ENCODE measurements at places on chromosomes 3 and 15. TPM values are rescaled to one million over a fixed set of nuclear protein-coding genes. Genes with fewer than 3 reads are reported as not detected.

GRCh38 chr15:41671656-41672648 lies 11.7 kb downstream of the MGA start:
- DNase-seq: no peak

GRCh38 chr3:107598926-107599771 lies 76.4 kb downstream of the BBX start:
- no peak for DNase-seq

RASL12 gene
- total RNA-seq: 20.3 TPM

PLSCR5 gene
- total RNA-seq: not detected

DNA sequence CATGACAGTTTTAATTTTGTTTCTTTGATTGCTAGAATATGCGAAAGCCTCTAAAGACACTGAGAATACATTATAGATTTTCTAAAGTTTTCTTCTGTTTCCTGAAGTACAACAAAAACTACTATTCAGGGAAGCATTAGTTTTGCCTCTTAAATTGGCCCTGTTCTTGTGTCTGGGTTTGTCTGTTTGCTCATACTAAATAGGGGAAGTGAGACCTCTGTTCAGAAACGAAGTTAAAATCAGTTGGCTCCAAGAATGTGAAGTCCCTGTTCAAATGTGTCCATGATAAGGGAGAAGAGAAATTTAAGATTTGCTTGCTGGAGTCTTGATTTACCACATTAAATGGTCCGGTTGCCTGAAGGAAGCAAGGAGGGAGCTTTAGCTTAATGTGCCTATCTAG lies 327.3 kb upstream of the GBE1 start:
- DNase-seq: no peak

DNA sequence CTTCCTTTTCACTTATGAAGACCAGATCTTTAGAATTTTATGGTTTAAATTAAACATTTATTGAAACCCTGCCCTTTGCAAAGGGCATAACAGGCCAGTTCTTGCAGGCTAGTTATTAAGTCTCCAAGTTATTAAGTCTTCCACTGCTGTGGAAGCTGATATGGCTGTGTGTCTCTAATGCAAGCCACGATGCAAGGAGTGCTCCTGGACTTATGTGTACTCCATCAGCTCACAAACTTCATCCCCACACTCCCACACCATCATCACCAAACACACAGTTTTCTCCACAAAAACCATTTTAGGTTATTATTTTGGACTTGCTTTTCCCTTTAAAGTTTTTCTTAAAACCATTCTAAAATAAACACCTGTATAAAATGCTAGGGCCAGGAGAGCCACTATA lies 62.4 kb downstream of the ZIC4 start:
- no peak for DNase-seq

- DNase-seq: no peak
Observed at GRCh38 chr3:191982481-191982880, 521.5 kb downstream of the PYDC2 start.

TNFAIP8L3 gene
- 2.5 TPM for total RNA-seq

GOLGA6L10 gene
- total RNA-seq: 2.6 TPM

GRCh38 chr15:64857421-64857820 lies 15.7 kb downstream of the PLEKHO2 start:
- no peak for DNase-seq

DNA sequence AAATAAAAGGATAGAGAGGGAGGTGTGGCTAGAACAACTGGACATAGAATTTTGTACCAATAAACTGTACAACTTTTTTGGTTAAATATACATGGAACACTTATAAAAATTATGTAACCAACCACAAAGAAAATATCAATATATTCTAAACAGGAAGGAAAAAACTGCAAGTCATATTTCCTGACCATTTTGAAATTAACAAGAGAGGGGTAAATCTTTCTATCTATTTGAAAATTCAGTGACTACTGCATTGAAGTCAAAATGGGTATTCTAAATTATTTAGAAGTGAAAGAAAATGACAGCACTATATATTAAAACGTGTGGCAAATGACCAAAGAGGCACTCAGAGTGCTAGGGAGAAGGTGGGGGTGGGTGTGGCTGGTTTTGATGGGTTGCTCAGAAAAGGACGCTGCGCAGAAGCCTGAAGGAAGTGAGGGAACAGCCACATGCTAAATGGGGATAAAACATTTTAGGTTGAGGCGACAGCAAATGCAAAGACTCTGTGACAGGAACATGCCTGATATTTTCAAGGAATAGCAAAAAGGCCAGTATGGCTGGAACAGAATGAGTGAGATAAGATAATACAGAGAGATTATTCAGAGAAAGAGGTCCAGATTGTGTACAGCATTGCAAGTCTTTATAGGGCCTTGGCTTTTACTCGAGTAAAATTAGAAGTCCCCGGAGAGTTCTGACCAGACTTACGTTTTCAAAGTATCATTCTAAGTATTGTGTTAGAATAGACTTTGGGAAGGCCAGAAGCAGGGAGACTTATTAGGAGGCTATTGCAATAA lies 41.1 kb downstream of the ERICH6 start:
- no peak for DNase-seq

GRCh38 chr15:31487811-31488436 lies 161.3 kb downstream of the KLF13 start:
- DNase-seq: no peak

DNA sequence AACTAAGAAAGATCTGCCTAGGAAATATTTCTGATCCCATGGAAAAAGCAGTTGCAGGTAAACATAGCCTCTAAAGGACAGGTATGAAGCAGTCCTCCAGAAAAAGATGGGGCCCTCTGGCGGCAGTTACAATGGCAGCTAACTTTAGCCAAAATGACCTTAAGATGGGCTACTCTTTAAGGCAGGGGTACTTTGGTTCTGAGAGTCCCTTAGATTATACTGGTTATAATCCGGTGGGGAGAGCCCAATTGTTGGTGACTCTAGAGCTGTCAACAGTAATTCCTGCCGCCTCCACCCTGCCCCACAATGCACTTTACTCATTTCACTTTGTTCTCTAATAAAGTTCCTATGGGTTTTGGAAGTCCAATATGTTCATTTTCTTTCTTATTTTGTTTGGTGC lies 412.8 kb upstream of the WNT5A start:
- no peak for DNase-seq

- no peak for DNase-seq
Observed at GRCh38 chr3:53921296-53921695, 29.6 kb upstream of the SELENOK start.

DNA sequence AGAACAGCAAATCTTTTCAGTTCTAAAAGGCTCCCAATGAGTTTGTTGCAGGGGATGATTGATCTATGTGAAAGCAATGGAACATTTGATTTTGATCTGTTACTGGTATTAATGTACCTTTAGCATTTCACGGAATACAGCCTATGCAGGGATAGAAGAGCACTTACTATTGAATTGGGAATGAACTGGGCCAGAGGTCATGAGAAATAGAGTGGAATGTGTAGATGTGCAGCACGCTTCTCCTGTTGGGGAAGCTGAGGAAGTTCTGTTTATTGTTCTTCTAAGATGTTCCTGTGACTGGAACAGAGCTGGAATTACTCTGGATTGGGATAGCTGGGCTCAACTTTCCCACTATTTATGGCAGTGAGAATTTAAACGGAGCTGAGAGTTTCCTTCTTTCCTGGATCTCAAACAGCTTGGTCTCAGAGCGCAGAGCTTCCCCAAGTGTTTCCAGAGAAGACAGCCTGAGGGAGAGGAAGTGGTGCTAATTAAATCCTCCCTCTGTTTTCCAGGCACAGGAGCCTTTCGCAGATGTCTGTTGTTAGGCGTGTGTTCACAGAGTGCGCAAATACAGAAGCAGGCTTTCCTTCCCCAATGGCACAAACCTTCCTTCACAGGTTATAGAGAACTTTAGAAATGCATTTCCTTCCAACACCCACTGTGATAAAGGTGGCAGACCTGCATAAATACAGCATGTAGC lies 32.5 kb downstream of the TPRG1 start:
- no peak for DNase-seq

DNA sequence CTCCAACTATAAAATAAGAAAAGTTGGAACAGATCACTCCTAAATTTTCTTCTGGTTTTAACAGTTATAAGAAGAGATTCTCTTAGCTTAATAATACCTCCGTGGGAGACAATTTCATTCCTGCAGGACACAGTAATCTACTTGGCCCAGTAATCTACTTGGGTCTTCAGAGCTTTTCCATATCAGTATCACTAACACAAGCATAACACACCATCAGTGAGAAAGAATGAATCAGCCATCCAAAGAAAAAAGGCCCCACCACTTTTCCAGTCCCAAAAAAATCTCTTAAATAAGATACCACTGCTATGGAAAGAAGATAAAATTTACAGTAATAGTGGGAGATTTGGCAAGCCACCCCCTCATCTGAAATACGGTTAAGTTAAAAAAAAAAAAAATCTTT lies 20.2 kb downstream of the SIN3A start:
- no peak for DNase-seq

GMNC gene
- total RNA-seq: not detected

- no peak for DNase-seq
Observed at GRCh38 chr3:155034786-155035185, 45.3 kb upstream of the MME start.

DNA sequence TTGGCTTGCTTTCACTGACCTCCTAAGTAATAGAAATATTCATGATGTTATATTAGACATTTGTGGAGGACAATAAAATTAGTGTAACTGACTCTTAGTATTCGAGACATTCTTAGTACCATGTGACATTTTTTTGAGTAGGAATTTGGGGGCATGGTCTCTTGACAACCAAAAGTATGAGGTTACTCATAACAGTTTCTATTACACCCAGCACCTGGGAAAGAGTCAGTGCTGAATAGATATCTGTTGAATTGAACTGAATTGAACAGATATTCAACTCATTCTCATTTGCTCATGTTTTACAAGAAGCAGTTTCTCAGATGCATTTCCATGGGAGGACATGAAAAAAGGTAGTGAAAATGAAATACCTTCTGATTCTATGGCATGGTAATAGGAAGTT lies 84.4 kb downstream of the CMSS1 start:
- no peak for DNase-seq

- no peak for DNase-seq
Observed at GRCh38 chr3:151268267-151269235, 9.8 kb downstream of the P2RY14 start.

GRCh38 chr3:123353227-123353849 lies 95.6 kb downstream of the ADCY5 start:
- no peak for DNase-seq

DNA sequence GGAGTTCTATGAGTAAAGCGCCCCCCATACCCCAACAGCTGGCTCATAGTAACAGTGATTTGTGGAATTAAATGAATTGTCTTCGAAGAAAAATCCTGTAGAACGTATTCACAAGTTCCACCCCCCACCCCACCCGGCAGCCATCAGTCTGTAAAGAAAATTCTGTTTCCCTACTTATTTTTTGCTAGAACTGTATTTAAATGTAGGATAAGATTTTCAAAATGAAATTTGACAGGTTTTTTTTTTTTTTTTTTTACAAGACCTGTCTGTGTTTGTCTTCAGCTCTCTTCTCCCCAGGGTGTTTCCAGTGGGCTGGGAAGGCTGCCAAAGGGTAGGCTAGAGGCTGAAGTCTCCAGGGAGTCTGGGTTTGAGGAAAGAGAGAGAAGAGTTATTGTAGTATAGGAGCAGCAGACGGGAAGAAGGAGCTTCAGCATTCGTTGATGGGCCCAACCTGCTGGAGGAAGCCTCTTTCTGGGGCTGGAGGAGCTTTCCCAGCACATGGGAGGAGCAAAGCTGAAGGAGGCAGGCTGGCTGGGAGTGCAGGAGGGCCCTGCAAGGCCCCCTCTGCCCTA lies 130.6 kb upstream of the SEMA6D start:
- no peak for DNase-seq

CCR8 gene
- total RNA-seq: not detected

ZMAT3 gene
- 19.5 TPM for total RNA-seq

- DNase-seq: no peak
Observed at GRCh38 chr3:124631727-124632126, 98.5 kb upstream of the UMPS start.

CHRFAM7A gene
- 3.3 TPM for total RNA-seq

- DNase-seq: no peak
Observed at GRCh38 chr3:183244981-183245476, 8.0 kb upstream of the B3GNT5 start.

DNA sequence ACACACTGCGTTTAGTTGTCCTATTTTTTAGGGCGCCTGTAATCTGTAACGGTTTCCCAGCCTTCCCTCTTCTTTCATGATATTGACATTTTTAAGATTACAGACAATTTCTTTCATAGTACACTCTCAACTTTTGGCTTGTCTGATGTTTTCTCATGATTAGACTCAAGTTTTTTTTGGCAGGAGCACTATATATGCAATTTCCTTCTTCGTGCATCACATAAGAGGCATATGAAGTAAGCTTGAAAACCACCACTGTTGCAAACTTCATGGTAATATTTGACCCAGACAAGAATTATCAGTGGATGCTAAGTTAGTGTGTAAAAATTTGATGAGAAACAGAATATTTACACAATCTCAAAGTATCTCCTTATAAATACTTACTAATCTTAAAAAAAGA lies 119.2 kb upstream of the CMC1 start:
- no peak for DNase-seq

ZNF501 gene
- 9.1 TPM for total RNA-seq

DNA sequence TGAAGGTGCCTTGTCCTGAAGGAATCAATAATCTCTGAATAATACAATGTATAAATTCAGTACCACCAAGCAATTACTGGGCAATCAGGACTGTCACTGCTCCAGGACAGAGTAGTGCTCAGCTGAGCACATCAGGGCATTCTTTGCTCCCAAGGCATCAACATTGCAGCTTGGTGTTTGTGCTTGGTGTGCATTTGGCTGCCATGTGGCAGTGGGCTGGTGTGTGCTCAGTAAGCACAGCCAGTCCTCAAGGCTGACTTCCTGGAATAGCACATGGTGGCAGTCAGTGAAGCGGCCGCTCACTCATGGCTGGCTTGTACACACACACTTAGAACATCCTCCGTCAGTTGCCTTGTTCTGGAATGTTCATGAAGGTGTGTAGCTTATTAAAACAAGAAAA lies 217.0 kb downstream of the EPHB1 start:
- no peak for DNase-seq

SCN5A gene
- under 0.01 TPM for total RNA-seq

- DNase-seq: no peak
Observed at GRCh38 chr3:126907557-126907956, 75.4 kb upstream of the PLXNA1 start.

LINGO1 gene
- total RNA-seq: 1.6 TPM

DNA sequence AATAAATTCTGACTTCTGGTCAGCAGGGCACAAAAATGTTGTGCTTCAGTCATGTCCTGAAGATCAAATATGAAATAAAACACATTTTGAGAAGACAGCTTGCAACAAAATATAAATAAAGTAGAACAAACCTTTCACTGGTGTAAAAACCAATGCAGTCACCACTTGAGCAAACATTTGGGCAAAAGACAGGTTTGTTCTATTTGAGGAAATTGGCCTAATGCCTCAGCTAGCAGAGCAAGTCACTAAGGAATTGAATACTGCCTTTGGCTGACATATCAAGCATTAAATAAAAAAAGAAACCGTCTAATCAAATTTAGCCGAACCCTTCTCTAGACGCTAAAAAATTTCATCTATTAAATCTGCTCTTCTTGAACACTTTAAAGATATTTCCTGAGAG lies 475.4 kb upstream of the CNTN3 start:
- no peak for DNase-seq

SLC28A1 gene
- 0.59 TPM for total RNA-seq
